NCI-H524 (cell line): ENCODE measurements at places on chromosomes 4 and X.

DNA sequence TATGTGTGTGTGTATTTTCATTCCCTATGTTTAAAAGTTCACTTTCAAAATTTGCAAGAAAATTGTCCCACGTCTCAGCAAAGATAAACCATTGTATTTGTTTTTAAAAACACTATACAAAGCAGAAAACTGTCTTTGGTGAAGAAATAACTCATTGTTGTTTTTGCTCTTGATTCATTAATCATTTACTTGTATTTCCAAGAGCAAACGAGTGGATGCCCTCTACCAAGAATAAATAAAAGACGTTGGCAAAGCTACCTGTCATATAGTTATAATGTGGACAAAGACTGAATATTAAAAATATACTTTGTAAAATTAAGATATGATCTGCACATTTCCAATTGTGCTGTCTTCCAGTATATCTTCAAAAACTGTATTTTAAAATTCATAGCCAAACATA lies 210.9 kb upstream of the NDST3 start:
- DNase-seq: no peak

DNA sequence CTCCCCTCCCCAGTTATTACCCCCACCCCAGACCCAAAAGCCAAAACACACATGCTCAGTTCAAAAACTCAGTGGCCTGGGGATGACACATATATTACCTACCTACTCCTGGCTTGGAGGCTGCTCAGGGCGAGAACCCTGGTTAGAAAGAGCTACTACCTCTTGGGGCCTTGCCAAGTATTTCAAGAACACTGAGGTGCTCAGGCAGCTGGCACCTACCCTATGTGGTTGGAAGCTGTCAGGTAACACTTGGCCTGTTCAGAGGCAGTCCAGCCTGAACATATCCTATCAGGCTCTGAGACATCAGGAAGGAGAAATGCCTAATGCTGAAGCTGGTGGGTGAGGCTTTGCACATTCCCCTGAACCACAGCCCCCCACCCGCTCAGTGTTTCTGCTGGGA lies 4.9 kb downstream of the BCAP31 start:
- DNase-seq: no peak

GRCh38 chrX:2628751-2629315 lies 62.3 kb upstream of the CD99 start:
- DNase-seq: no peak

GRCh38 chr4:154471032-154471431 lies 20.6 kb downstream of the DCHS2 start:
- DNase-seq: no peak

DNA sequence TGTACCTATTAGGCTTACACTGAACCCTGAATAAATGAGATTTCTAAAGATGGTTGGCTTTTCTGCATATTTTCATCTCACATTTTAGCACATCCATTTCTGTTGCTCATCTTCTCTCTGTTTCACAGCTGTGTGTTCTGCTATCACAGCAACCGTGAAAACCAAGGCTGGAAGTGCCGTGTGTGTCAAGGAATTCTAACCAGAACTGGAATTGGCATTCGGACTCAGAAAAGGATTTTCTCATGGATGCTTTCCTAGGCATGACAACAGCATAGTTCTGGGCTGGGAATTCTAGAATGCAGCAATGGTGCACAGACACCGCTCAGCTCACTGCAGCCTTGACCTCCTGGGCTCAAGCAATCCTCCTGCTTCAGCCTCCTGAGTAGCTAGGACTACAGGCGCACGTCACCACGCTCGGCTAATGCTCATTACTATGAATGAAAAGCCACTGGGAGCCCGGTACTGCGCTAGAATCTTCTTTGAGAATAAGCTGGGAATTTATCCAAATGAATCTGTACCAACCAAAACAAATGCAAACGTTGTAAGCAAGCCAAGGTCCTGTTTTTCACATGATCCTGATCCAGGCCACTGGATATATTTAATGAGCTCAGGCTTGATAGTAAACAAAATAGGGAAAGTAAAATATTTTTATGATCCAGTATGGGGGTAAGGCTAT lies 105.2 kb downstream of the RBM47 start:
- DNase-seq: no peak

DNA sequence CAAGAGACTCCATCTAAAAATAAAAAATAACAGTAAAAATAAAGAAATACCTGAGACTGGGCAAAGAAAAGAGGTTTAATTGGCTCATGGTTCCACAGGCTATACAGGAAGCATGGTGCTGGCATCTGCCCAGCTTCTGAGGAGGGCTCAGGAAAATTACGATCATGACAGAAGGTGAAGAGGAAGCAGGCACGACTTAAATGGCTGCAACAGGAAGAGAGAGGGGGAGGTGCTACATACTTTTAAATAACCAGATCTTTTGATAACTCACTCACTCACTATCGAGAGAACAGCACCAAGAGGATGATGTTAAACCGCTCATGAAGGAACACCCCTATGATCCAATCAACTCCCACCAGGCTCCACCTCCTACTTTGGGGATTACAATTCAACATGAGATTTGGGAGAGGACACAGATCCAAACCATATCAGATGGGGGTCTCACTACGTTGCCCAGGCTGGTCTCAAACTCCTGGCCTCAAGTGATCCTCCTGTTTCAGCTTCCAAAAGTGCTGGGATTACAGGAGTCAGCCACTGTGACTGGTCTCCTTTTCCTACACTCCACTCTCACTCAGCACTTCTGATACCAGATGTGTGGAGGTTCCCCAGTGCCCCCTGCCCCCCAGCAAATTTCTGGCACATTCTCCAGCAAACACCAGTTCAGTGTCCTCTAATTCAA lies 11.9 kb upstream of the ZNF157 start:
- DNase-seq: peak; percentile 22

- no peak for DNase-seq
These were observed 110.4 kb downstream of the RPA4 start for GRCh38 chrX:96994093-96994492.

DNA sequence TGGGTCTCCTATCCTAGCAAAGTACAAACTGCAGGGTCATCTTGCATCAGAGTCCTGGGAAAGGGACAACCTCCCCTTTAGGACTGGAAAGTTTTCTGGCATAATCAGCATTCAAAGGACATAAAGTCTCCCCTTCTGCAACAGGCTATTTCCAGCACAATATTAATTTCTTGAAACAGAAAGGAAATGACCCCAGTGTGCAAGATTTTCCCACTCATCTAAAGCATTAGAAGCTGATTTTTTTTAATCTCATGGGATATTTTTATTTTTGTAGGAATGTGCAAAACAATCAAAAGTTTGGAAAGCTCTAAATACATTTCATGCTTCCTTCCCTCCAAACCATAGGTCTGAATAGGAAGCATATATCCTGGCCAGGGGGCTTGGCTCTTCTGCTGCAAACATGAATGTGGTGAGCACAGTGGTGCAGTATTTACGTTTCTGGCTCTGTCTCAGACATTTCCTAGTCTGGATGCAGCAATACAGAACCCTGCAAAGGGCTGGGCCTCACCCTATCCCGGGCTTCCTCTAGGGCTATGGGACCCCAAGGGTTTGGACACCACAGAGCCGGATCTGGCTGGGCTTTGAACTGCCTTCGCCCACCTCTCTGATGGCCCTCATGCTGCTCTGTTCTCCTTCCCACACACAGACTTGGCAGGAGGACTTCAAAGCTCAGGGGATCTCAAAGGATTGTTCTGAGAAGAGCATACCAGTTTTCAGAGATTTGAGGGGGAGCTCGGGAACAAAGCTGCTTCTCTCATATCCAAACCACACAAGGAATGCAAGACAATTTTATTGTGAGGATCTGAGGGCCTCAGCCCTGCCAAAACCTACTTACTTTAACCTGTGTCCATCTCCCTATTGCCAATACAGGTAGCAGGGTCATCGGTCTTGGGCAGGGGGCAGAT lies 64.9 kb downstream of the POLR2B start:
- no peak for DNase-seq

GRCh38 chr4:141447761-141448160 lies 188.6 kb upstream of the IL15 start:
- no peak for DNase-seq

GRCh38 chr4:38368613-38369012 lies 295.4 kb upstream of the KLF3 start:
- DNase-seq: peak; percentile 23

DNA sequence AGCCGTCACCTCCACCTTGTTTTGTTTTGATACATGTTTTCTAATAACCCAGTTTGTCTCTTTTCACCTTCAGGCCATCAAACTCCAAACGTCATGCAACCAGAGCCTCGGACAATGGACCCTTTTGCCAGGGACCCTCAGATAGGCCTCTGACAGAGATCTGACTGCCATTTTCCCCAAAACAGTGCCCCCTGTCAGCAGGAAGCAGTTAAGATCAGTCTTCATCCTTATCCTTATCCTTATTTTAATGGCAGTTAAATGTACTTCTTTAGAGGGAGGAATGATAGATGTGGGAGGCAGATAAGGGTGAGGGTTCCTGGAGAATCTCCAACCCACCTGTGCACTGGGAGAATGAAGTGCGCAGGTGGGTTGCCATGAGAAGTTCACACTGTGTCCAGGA lies 135.7 kb downstream of the ANAPC10 start:
- DNase-seq: no peak

DNA sequence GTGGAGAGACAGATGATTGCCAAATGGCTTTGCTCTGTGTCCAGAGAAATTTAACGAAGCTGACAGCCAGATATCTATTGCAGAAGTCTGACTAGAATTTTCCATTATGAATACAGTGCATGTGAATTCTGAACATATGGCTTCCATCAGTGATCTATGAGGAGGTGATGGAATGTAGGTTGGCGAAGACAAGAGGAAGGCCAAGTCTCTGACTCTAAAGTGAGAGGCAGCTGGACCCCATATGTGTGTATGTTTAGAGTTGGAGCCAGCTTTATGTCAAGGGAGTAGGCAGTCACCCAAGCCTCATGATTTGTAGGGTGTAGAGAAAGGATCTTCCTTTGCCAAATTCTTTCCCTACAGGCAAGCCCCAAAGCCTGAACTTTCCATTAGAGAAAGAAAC lies 76.2 kb upstream of the TEX13D start:
- no peak for DNase-seq

GRCh38 chr4:21454831-21455230 lies 493.7 kb downstream of the KCNIP4 start:
- DNase-seq: no peak

DNA sequence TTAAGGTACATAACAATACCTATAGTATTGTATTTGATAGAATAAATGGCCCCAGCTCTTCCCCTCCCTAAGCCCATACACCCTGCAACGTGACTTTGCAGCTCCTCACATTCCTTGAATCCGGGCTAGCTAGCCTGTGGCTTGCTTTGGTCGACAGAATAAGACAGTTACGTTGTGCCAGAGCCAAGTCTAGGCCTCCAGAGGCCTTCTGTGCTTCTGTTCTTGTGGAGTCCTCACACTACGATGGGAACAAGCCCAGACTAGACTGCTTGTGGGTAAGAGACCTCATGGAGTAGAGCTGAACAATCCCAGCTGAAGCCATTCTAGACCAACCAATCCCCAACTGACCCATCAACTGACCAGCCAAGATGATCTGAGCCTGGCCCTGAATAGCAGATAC lies 102.4 kb upstream of the PLAC1 start:
- DNase-seq: no peak

GRCh38 chr4:166309286-166309685 lies 436.2 kb downstream of the TLL1 start:
- DNase-seq: no peak

- no peak for DNase-seq
These were observed 547.4 kb downstream of the SPRY1 start for GRCh38 chr4:123943976-123944375.
